ENCODE measurements at places on chromosomes 16 and 17.
A peak's percentile ranks its signal among the peaks of the same experiment; 100 is the strongest.

- DNase-seq = no peak
Measured at GRCh38 chr16:16145286-16145685, 78.0 kb downstream of the ABCC6 start.

- DNase-seq = no peak
Measured at GRCh38 chr16:16014329-16015224, 65.2 kb downstream of the ABCC1 start.

DNA sequence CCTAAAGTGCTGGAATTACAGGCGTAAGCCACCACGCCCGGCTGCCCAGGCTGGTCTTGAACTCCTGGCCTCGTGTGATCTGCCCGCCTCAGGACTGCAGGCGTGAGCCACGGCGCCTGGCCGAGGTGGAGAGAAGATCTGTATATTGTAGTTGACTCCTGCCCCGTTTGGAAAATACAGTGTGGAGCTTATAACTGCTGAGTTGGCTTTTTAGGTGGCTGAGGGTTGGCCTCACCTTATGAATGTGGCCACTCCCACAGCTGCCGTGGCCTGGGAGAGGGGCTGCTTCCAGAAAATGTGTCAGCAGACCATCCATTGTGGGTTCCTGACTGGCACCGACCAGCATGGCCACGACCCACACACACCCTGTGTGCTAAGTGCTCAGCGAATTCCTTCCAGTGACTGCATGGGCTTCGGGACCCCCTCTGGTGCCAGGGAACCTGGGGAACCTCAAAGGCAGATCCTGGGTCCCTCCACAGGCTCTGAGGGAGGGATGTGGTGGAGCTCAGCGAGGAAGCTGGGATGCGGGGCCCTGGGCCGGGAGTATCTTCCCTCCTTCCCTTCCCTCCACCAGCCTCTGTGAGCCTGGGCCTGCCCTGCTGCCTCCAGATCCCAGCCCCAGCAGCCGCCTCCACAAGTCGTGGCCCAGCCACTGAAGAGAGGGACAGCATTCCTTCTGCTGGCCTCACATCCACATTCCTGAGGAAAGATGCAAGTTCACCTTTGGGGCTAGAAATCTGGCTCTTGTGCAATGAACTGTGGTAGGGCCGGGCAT, 10.9 kb upstream of the RAB11FIP3 start:
- DNase-seq = no peak

GRCh38 chr17:39001703-39002637, 34.8 kb upstream of the FBXO47 start:
- DNase-seq = no peak

DNA sequence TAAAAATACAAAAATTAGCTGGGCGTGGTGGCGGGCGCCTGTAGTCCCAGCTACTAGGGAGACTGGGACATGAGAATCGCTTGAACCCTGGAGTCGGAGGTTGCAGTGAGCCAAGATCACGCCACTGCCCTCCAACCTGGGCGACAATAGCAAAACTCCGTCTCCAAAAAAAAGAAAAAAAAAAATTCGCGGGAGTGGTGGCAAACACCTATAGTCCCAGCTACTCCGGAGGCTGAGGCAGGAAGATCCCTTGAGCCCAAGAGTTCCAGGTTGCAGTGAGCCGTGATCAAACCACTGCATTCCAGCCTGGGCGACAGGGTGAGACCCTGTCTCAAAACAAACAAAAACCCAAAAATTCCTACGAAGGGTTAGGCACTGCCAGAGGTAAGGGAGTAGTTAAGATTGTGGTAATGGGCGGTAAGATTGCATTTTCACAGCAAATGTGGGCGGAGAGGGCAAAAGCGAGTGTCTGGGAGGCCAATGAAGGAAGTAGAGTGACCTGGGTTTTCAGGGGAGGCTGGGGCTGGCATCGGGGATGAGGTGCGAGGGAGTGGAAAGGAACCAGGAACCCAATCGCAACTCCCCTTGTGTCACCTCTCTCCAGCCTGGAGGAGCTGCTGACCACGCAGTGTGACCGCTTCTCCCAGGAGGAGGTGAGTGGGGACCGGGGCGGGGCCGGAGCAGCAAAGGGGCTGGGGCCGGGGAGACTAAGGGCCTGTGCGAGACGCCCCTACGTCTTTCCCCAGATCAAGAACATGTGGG, 2.6 kb downstream of the MYL11 start:
- DNase-seq = no peak

- no peak for DNase-seq
Measured at GRCh38 chr17:19502517-19502916, 31.1 kb upstream of the SLC47A1 start.

DNA sequence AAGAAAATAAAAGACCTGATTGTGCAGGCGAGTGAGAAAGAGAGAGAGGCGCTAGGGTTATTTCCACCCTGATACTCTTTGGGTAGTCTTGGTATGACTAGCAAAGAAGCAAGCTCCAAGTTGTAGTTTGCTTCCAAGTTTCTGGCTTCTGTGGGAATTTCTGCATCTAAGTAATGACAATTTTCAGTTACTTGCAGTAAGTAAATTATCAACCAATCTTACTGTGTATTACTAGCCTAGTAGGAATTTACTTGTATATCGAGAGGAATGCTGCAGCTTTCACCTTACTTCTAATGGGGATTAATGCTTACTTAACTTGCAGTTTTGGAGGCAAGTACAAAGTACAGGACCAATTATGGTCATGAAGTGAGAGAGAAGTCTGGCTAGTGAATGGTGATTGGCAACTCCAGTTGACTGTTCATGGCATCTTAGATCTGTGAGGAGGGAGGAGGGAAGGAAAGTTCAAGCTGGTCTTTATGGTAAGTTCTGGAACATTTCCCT, 31.9 kb downstream of the TENT4B start:
- no peak for DNase-seq

GRCh38 chr16:23826528-23827045, 9.2 kb upstream of the PRKCB start:
- DNase-seq = no peak

GRCh38 chr16:67650023-67650422, 5.1 kb downstream of the CARMIL2 start:
- DNase-seq = no peak

- DNase-seq = no peak
Measured at GRCh38 chr17:62672957-62673356, 45.5 kb downstream of the MRC2 start.

DNA sequence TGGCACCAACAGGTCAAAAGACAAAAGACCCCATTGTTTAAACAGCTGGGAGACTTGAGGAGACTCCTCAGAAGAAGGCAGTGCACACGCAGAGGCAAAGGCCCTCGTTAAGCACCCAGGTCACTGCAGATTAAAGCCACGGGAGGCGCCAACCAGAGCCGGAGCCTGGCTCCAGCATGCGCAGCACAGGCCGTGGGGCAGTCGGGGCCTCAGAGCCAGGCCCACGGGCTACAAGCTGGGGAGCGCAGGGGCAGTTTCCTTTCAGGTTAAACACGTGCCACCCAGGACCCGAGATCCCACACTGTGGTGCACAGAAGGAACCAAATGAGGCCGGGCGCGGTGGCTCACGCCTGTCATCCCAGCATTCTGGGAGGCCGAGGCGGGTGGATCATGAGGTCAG, 9.2 kb downstream of the PIEZO1 start:
- DNase-seq = no peak

- DNase-seq = peak; percentile 36
Measured at GRCh38 chr16:84308120-84308519, 13.4 kb downstream of the WFDC1 start.

- no peak for DNase-seq
Measured at GRCh38 chr17:78075011-78075410, 53.5 kb downstream of the TMC6 start.

- DNase-seq = no peak
Measured at GRCh38 chr16:71568551-71568950, 8.3 kb downstream of the TAT start.

- no peak for DNase-seq
Measured at GRCh38 chr17:4477255-4477791, 21.4 kb upstream of the SPNS2 start.

DNA sequence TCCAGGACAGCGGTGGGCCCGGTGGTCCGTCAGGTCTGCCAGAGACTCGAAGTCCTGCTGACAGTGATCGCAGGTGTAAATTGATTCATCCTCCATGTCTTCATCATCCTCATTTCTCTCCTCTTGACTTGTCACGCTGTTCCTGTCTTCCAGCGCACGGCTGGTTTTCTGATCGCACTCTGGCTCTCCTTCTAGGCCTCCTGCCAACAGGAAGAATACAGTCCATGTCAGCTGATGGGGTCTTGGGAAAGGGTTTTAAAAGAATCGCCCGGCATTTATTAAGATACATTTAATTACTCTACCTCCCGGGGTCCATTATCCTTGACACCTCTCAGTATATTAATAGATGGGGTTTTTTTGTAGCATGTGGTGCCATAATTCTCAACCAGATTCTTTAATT, 125.1 kb downstream of the ZNF423 start:
- no peak for DNase-seq

DNA sequence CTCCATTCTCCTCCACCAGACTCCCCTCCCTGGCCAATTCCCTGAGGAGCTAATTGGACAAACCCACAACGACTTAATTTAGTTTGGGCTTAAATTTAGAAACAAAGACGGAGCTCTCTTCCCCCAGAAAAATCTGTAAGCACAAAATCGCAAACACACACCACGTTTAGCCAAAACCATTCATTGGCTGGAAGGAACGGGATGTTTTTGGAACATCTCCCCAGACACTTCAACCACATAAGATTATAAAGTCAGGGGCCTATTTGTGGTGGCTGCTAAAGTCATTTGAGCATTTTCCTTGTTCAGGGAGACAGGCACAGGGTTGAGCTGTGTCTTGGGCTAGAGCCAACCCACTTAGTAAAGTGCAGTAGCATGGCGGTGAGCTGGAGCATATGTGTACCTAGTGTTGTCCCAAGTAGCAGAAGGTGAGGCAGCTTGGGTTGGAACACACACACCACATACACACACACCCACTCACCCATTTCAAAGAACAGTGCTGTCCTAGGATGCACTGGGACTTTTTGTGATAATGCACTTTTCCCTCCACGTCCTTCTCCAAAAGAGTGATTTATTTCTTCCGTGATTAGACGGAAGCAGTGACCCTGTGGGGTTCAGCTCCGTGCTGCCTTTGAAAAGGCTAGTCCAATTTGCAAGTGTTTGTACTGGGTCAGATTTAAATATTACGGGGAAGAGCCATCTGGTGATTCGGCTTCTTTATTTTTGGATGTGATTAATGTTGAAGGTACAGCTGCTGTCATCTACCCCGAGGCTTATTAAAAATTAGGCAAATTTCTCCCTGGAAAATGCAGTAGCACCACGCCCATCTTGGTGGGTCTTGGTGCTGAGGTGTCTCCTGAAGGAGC, 32.2 kb downstream of the ELAC2 start:
- DNase-seq = no peak

- no peak for DNase-seq
Measured at GRCh38 chr16:29114574-29114973, 129.7 kb downstream of the LAT start.

- DNase-seq = peak; percentile 57
Measured at GRCh38 chr17:42743595-42744282, 1.1 kb downstream of the EZH1 start.

GRCh38 chr17:32483451-32484019, 3.3 kb upstream of the CDK5R1 start:
- DNase-seq = peak; percentile 87

GRCh38 chr16:67993207-67994039, 5.9 kb downstream of the DPEP2 start:
- peak; percentile 35 for DNase-seq

- no peak for DNase-seq
Measured at GRCh38 chr17:77184474-77184873, 43.7 kb downstream of the SEC14L1 start.

DNA sequence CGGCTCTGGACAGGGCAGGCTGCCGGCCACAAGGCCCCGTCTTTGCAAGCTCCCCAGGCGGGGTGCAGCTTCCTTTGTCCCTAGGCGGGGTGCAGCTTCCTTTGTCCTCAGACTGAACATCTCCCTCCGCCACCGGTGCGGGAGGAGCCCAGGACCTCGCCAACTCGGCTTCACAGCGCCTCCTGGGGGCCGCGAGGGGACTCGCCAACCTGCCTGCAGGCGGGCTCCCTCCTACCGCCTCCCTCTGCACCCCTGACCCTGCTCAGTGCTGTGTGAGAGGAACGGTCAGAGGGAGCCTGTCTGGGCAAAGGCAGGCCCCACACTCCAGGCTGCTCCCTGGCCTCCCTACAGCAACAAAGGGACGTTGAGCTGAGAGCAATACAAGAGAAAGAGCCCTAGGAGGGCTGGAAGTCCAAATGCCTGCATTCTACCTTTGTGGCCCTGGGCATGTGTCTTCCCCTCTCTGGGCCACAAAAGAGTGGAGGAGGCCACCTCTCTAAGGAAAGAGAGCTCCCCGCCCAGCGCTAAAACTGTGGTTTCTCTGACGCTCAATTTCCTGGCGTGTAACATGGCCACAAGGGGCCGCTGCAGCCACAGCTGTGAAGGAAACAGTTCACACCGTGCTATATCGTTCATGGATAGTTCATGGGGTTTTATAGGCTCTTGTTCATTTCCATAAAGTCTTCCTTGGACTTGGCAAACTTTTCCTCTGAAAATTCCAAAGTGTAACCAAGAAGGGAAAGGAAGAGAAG, 20.9 kb upstream of the KRT19 start:
- DNase-seq = peak; percentile 91

- DNase-seq = no peak
Measured at GRCh38 chr17:29577385-29578211, 9.1 kb downstream of the TP53I13 start.

- DNase-seq = no peak
Measured at GRCh38 chr16:4525069-4525468, 13.5 kb downstream of the CDIP1 start.

DNA sequence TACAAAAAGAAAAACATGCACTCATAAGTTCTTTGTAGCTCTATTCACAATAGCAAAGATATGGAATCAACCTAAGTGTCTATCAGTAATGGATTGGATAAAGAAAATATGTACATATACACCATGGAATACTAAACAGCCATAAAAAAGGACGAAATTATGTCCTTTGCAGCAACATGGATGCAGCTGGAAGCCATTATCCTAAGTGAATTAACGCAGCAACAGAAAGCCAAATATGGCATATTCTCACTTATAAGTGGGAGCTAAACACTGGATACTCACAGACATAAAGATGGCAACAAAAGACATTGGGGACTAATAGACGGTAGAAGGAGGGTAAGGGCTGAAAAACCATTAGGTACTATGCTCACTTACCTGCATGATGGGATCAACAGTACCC, 5.8 kb downstream of the CMC2 start:
- DNase-seq = no peak

DNA sequence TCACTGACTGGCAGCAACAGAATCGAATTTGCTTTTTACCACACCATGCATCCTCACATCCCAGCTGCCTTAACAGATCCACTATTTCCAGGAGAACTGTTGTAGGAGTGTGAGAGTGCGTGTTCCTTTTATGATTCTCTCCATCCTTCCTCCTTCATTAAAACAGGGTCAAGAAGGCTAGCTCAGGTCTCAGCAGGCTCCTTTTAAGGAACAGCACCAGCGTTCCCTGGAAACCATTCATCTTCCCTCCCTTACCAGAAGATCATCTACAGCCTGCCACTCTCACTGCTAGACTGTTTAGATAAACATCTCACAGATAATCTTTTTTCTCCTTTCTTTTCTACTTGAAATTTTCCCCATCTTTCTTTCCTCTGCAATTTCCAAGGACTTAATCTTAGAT, 1531.9 kb upstream of the CDH8 start:
- DNase-seq = no peak

- DNase-seq = peak; percentile 81
Measured at GRCh38 chr17:75105126-75106080, 4.4 kb upstream of the ARMC7 start.

- DNase-seq = no peak
Measured at GRCh38 chr17:77619326-77619725, 339.2 kb upstream of the TNRC6C start.

GRCh38 chr17:78114831-78115723, 13.5 kb downstream of the TMC6 start:
- DNase-seq = no peak

GRCh38 chr17:37530420-37530819, 40.7 kb downstream of the DUSP14 start:
- DNase-seq = no peak

Data from NCI-H510A treated with DMSO at 0.1 percent for 48 hours (cell line).